ENCODE measurements at places on chromosomes 6 and 20. TPM values are rescaled to one million over a fixed set of nuclear protein-coding genes. Genes with fewer than 3 reads are reported as not detected.

The GPR63 gene
- total RNA-seq: 11.3 TPM

DNA sequence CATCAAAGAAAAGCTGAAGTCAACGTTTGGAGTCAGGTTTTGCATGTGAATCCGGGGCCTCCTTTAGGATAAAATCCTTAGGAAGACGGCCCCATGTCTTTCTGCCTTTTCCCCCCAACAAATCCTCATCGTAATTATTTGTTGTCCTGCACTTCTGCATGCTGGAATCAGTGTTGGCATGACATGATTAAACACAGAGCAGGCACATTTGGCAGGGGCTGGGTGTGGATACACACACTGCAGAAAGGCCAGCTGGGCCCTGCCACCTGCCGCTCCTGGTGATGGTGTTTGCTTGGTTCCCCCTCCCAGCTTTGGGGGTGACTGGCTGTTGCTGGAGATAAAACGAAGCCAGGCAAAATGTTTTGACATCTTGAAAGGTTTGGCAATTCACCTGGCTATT is 46.3 kb upstream of the FOXA2 start:
- no peak overlapping the region for H3K4me3 ChIP-seq
- no peaks in the 10 kb centered on the region for H3K36me3 ChIP-seq
- no peaks in the 10 kb centered on the region for H3K4me1 ChIP-seq
- no peak for DNase-seq

DNA sequence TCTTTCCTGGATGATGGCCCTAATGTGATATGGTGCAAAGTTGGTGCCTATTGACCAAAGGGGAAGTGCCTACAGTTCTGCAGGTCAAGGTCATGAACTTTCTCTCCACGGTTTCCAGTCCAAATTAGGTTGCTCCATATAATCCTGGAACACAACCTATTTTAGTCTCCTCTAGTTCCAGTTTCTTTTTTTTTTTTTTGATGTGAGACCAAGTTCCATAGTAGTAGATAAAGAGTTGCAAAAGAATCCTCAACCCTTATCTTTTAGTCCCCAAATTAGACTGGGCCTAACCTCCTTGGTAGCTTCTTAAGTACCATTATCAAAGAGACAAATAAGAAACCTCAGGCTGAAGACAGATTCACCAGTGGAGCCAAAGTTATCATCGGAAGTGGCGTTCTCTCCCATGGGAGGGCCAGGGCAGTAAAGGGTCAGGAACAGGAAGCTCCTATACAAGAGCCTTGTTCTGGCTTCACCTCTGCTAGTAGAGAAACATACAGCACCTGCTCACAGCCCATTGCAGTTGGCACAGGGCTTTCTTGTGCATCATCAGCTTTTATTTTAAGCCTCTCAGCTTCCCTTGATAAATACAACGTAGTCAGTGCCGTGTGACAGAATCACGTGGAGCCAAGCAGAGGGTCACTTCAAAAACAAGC is 132.2 kb upstream of the RREB1 start:
- no peak for DNase-seq
- no peaks in the 10 kb centered on the region for H3K4me1 ChIP-seq
- no peaks in the 10 kb centered on the region for H3K36me3 ChIP-seq
- no peak overlapping the region for H3K4me3 ChIP-seq
- no peak overlapping the region for H3K27ac ChIP-seq

- no peaks in the 10 kb centered on the region for H3K27me3 ChIP-seq
- H3K4me1 ChIP-seq: no peaks in the 10 kb centered on the region
- no peak overlapping the region for H3K4me3 ChIP-seq
- DNase-seq: no peak
- no peaks in the 10 kb centered on the region for H3K36me3 ChIP-seq
Measured at GRCh38 chr6:119758385-119758784, 408.8 kb upstream of the MAN1A1 start.

Data from H1 (cell line).